ENCODE measurements at places on chromosomes 5 and 9.

- no peak for DNase-seq
Measured at GRCh38 chr5:109676920-109677319, 12.8 kb upstream of the MAN2A1 start.

DNA sequence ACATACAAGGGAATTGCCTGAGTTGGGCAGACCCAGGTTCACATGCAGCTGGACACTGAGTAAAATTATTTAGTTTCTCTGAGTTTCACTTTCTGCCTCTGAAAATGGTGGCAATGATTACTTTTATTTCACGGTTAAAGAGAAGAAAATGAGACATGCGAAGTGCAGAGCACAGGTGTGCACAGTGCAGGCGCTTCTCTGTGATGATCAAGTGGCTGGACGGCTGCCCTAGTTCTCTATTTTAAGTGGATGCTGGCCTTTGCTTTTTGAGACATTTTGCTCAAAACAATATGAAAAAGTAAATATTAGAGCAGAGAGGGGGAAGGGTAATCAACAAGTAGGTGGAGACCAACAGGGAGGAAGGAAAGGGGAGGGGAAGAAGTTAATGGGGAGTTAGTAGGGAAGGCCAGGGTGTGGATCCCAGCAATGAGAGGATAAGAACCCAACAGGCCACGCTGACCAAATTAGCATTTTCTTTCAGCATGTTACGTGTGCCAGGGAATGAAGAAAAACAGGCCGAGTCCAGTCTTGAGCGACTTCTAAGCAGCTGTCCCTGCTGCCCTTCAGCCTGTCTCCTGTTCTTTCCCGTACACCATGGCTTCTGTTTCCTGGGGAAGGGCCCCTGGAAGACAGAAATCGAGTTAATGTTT, 16.1 kb downstream of the SNX18 start:
- DNase-seq: no peak

DNA sequence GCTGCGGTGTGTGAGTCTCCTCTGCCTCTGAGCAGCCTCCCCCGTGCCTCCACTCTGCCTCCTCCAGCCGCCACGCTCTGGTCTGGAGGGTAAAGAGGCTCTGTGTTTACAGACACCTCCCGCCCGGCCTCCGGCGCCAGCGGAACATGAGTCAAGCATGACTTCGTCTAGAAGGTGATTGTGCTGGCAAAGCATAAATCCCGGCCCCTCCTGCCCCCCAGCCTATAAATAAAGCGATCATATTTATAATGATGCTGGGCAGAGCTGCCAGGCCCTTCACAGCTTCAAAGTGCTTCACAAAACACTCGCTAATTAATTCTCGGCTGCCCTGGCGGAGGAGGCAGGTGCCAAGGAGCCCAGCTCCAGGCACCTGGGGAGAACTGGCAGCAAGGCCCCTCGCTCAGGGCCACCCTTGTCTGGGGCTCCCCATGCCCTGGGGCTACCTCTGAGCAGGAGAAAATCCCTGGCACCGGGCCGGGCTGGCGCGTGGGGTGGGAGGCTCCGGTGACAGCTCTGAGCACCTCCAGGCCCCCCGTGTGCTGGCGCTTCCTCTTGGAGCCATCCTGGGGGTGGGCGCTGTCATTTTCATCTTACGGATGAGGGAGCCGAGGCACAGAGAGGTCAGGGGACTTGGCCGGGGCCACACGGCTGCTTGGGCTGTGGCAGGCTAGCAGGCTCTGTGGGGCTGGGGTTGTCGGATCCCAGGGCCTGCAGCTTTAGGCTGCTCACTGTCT, 87.8 kb downstream of the RXRA start:
- DNase-seq: no peak

DNA sequence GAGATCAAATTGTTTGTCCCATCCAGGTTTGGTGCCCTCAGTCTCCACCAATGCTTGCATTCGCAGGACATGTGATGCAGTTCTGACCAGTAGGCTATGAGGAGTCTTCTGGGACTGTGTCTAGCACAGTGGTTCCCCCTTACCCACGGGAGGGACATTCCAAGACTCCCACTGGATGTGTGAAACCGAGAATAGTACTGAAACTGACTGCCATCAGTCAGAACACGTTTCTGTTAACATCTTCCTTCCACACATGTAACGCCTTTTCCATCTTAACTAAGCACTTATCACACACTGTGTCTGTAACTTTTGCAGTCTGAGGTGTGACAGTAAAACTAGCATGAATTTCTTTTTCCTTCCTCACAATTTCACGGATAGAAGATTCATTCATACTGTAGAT, 74.7 kb downstream of the PTTG1 start:
- no peak for DNase-seq

DNA sequence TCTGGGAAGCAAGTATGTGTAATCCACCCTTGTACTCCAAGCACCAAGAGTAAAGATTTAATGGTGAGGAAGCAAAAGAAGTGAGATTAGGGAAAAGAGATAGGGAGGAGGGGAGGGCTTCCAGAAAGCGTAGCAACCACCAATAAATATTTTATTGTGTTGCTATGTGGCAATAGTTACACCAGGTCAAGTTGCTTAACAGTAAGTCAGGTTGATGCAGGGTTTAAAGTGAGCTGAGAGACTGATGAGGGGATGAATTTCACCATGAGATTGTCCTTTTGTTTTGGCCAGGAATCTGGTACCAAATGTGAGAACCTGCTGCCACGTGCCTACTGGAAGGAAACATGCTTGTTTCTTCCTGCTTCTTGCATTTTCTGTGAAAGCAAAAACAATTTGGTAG, 62.7 kb downstream of the PCSK5 start:
- no peak for DNase-seq

DNA sequence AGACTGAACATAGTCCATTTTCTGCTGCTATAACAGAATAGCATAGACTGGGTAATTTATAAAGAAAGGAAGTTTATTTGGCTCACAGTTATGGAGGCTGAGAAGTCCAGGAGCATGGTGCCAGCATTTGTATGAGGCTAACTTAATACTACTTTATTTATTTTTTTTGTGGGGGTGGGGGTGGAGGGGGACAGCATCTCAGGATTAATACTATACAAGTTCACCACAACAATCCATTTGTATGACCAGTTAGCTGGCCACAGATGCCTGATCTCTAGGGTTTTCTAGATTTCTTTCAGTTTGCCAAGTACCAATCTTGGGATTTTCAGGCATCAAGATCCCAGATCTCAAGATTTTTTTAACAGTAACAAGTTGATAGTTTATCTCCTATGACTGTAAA, 20.3 kb downstream of the ANGPTL2 start:
- no peak for DNase-seq

DNA sequence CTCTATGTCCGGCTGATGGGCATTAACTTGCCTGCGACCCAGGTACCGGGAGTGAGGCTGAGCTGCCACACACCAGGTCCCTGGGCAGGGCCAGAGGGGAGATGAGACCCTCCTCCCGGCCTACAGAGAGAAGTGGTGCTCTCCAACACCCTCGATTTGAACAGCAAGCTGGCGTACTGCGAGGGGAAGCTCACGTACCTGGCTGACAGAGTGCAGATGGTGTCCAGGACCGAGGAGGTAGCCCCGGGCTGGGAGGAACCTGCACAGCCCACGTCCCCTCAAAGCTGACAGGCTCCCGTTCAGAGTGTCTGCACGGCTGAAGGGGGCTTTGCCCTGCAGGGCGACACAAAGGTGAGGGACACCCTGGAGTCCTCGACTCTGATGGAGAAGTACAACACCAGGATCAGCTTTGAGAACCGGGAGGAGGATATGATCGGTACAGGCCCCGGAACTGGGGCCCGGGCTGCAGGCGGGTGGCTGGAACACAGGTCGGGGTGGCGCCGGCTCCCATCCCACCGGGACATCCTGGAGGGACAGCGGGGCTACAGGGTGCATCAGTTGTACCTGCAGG, 1.0 kb upstream of the RABL6 start:
- DNase-seq: no peak

GRCh38 chr5:126355940-126356339, 67.3 kb upstream of the GRAMD2B start:
- DNase-seq: peak; percentile 31

DNA sequence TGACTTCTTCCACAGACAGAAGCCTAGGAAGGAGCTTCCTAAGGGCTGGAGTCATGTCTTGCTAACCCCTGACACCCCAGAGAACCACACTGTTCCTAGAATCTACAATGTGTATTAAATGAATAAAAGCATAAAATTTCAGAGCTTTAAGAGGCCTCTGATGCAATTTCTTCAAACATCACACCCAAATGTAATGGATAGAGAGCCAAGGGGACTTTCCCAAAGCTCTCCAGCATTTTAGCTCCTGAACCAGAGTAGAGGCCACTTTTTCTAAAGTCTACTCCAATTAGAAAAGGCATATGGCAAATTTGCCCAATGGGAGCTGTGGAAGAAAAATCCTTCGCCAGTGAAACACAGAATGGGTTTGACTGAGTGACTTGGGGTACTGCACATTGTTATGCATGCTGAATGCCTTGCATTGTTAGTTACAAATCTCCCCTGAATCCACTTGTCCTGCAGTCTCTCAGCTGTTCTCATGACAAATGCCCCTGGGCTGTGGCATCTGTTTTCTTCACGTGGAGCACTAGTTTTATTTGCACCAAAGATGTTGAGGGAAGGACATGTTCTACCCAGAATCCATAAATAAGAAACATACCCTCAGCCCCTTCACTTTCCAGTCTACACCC, 334.0 kb downstream of the ASTN2 start:
- no peak for DNase-seq

- no peak for DNase-seq
Measured at GRCh38 chr9:88538311-88539085, 3.5 kb downstream of the NXNL2 start.

DNA sequence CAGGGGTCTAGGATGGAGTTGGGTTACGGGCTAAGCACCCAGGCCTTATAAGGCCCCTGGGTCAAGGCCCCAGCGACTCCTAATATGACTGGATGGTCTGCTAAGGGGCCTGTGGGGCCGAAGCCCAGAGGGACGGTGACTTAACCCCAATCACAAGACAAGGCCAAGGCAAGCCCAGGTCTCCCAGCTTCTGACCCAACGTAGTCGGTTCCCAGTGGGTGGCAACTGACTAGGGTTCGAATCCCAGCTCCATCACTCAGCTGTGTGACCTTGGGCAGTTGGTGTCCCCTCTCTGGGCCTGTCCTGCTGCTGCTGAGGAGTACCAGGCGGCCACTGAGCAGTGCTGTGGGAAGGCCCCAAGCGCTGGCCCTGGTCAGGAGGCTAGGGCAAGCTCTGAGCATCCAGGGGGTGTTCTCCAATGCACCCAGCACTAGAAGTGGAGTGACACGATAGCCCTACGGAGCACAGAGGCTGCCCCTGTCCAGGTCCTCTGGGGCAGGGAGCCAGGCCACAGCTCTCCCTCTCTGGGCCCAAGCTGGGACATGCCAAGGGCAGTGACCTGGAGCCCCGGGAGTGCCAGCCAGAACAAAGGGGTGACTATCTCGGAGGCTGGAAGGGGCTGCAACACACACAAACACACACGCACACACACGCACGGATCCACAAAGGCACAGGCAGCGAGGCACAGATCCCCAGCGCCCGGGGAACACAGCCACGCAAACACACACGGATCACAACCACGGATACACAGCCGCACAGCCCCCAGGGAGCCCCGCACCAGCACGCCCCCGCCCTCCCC, 512 bp downstream of the AK1 start:
- DNase-seq: no peak

GRCh38 chr9:136920069-136920468, 24.5 kb downstream of the FBXW5 start:
- no peak for DNase-seq

DNA sequence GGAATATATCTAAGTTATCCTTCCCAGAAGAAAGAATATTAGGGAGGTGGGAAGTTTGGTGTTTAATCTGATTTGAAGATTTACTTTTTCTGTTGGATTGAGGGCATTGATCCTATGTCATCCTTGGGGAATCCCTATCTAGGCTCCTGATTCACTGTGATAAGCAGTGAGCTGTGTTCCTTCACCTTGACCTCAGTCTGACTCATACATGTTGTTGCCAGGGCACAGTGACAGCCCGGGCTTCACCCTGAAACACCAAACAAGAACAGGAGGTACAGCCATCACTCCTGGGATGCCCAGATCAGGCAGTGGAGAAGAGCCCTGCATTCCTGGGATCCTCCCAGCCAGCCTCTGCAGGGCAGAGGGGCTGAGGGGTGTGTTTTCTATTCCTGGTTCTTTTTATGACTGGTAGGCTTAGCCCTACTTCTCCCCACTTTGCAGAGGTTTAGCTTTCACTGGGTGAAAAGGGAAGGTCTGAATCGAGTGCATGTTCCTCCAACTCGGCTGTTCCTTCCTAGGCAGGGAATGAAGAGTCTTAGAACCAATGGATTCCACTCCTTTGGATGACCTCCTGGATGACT, 3.1 kb upstream of the FAM53C start:
- no peak for DNase-seq

DNA sequence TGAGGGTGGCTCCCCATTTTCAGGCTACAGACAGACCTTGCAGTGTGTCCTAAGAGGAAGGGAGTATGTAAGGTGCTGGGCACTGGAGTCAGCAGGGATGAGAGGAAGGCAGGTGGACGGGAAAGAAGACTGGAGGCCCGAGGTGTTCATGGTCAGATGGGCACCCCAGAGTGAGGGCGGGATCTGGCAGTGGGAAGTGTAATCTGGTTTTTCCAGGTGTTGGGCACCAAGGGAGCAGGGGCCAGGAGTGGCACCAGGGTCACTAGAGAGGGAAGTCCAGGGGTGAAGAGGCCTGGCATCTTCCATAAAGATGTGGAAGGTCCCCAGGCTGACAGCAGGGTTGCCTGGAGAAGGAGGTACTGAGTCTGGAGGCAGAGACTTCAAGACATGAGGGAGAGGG, 29.7 kb downstream of the PITX1 start:
- no peak for DNase-seq

- DNase-seq: no peak
Measured at GRCh38 chr5:134296213-134296612, 70.3 kb upstream of the PPP2CA start.

- DNase-seq: no peak
Measured at GRCh38 chr9:7300484-7300883, 499.1 kb downstream of the DMAC1 start.

- no peak for DNase-seq
Measured at GRCh38 chr9:37036776-37037502, 2.9 kb upstream of the PAX5 start.

GRCh38 chr9:129640086-129640870, 1.7 kb downstream of the ASB6 start:
- no peak for DNase-seq

- DNase-seq: no peak
Measured at GRCh38 chr9:209143-209758, 5.4 kb upstream of the DOCK8 start.

GRCh38 chr5:40386289-40386688, 293.4 kb upstream of the PTGER4 start:
- no peak for DNase-seq

GRCh38 chr5:125044491-125045282, 298.2 kb upstream of the ZNF608 start:
- DNase-seq: no peak

DNA sequence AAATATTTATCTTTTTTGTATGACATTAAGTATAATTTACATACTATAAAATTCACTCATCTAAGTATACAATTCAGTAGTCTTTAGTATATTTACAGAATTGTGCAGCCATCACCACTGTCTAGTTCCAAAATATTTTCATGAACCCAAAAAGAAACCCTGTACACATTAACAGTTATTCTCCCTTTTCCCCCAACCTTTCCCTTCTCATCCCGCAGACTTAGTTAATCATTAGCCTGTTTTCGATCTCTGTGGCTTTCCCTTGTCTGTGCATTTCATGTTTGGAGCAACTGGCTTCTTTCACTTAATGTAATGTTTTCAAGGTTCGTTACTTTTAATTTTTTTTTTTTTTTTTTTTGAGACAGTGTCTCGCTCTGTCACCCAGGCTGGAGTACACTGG, 37.5 kb downstream of the MTREX start:
- DNase-seq: no peak
